ENCODE measurements at places on chromosomes 5 and 9.

- DNase-seq, result no peak
Measured at GRCh38 chr9:121505903-121506735, 6.5 kb upstream of the GGTA1 start.

GRCh38 chr5:72046106-72046505 lies 61.2 kb upstream of the MAP1B start:
- no peak for DNase-seq

GRCh38 chr5:57209316-57210040 lies 35.6 kb downstream of the GPBP1 start:
- no peak for DNase-seq

- no peak for DNase-seq
Measured at GRCh38 chr5:50898966-50899365, 232.5 kb downstream of the PARP8 start.

DNA sequence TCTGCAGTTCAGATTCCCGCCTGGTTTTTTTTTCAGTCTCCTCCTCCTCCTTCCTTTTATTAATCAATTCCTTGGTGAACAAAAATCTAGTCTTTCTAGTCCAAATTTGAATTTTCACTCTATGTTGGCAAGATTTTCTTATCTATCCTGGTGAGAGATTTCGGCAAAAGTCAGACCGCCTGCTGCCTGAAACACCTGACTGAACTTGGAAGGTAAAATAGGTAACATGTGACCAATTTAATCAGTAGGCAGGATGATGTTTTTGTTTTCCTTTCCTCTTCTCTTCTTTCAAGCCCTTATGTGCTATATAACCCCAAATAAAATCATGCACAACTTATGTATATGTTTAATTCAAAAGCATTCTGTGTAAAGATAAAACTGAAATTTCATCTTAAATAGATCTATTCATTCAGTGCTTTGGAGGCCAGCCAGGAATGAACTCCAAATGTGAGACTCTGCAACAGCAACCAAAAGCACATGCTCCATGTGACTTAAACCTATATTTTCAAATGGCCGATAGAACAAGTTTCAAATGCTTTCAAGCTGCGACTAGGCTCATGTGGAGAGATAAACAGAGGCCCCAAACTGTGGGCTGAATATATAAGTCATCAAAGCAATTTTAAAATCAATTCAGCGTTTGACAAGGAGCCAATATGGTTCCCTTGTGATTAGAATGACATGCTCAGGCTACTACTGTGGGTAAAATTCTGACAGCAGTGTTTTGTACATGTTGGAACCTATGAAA lies 100.4 kb upstream of the SEMA6A start:
- DNase-seq, result no peak

- DNase-seq, result no peak
Measured at GRCh38 chr5:178469975-178470759, 120.0 kb downstream of the COL23A1 start.

DNA sequence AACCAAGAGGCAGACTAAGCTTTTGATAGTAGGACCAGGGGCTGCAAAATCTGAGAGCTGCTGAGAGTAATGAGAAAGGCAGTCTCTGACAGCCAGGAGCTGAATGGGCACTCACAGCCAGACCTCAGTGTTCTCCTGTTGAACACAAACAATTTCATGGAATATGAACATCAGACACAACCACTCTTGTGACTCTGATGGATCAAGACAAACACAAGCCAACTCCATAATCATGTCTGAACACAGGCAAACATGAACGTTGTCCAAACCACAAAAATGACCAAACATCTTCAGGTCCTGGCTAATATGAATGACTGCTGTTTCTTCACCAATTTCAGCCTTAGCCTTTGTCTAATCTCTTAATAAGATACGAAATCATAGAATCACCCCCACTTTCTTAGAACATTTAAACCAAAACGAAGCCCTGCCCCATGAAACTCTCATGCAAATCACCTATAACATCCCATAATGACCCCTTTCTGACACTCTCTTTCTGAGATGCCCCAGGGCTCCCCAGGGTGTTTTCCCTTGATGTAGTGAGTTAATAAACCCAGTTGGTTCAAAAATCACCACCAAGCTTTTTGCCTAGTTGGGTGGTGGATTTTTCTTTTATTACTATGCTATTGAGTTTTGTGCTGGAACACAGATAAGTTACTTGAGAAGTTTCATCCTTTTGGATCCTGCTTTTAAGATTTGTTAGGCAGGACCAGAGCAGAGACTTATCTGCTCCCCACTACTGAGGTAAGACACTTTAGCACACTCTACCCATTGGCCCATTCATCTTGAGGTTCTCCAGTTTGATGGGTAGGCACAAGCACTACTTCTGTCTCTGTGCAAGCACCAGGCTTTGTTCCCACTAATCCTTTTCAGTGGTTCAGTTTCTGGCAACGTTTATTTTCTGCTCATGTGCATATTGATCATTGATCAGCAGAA lies 5.9 kb upstream of the ERAP2 start:
- DNase-seq, result no peak

DNA sequence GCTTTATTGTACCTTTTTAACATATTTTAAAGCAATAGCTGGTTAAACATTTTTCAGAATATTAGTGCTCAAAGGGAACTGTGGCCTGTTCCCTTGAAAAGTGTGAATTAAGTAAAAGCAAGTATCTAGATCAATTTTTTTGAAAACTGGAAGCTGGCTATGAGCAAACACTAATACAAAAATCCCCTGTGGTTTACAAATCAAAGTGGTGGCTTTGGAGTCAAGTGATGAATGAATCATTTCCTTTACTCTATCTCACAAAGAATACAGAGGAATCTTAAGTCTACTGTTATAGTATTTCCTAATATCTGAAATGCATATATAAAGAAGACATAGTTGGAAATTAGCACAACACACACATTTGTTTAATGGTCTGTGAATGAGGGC lies 212.4 kb upstream of the C9orf72 start:
- DNase-seq, result no peak

DNA sequence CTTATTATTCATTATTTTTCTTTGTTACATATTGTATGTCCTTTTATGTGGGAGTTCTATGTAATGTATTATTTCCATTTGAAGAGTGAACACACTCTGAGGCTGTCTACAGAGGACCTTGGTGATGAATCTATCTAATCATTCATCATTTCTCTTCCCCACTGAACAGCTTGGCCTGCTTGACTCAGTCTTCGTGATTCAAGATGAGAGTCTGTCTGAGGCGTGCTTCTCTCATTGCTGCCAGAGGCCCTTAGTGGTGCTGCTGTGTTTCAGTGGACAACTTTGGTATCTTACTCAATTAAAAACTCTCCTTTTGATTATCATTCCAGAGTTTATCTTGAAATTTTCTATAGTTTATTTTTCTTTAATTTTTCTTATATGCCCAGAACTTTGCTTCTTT lies 318.1 kb upstream of the DAB2 start:
- no peak for DNase-seq

- no peak for DNase-seq
Measured at GRCh38 chr5:158943569-158943968, 156.1 kb downstream of the EBF1 start.

GRCh38 chr9:137454145-137454596 lies 5.0 kb downstream of the NSMF start:
- DNase-seq, result no peak

DNA sequence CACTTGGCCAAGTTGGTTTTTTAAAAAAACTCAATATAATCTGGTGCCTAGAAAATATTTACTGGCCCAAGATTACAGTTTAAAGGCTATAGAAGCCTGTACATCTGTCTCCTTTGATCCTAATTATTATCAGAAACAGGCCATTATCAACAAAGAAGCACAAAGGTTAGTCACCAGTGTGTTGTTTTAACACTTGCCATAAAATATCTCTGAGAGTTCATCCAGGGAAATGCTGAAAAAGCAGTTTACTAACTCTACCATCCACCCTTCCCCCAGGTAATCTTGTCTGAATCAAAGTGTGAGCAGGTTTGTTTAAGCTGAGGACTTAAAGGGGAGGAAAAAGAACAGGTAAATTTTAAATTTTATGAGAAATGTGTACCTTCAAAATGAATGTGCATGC lies 13.3 kb upstream of the TRPM6 start:
- DNase-seq, result no peak

GRCh38 chr9:98790842-98791607 lies 5.3 kb downstream of the ANKS6 start:
- no peak for DNase-seq

- no peak for DNase-seq
Measured at GRCh38 chr5:52339285-52339684, 448.4 kb upstream of the ITGA1 start.

All from SHP77 treated with DMSO at 0.1 percent for 48 hours (cell line).